Daoy (cell line): ENCODE measurements at places on chromosomes 1 and 21. TPM values are rescaled to one million over a fixed set of nuclear protein-coding genes. Genes with fewer than 3 reads are reported as not detected.

SIPA1L2 gene
- total RNA-seq = 33.7 and 37.4 TPM in 2 replicates

HJV gene
- not detected in 2 replicates for total RNA-seq

PTPRF gene
- total RNA-seq = 21.4 and 29.4 TPM in 2 replicates

BTF3L4 gene
- total RNA-seq = 119 and 127 TPM in 2 replicates

UBE2G2 gene
- total RNA-seq = 90.1 and 152 TPM in 2 replicates

ALG14 gene
- total RNA-seq = 2.8 and 3.1 TPM in 2 replicates

GRCh38 chr1:200040481-200041138 lies 13.1 kb downstream of the NR5A2 start:
- peak; percentile 54 for DNase-seq

GRCh38 chr1:71438626-71439025 lies 357.8 kb upstream of the ZRANB2 start:
- no peak for DNase-seq

DNA sequence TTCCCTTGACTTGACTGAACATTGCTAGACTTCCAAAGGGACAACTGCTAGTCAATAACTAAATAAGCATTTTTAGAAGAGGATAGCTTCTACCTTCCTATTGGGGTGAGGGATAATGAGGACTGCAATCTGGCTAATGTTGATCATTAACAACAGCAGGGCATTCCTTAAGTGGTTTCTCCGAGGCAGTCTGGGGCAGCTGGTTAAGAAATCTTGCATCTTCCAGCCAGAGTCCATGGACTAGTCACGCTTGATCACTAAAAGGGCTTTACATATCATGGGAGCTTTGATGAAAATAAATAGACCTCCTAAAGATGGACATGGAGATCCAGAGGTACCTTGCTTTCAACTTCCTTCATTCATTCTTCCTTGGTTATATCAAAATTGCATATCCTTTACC lies 329.4 kb upstream of the ESRRG start:
- no peak for DNase-seq

DNA sequence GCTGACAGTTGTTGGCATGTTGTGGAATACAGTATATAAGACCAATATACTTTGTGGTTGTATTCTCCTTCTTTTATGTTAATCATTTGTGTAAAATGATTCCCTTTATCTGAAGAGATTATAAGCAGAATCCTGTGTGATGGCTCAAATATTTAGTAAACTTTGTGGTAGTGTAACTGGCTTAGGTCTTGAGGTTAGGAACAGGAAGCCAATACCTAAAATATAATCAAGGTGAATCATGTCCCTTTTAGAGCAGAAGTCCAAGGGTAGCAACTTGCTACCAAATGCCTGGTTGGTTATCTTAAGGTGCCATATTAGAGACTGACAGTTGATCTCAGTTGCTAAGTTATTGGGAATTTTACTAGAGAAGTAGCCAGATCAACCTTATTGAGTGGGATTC lies 398.5 kb upstream of the ADAMTS5 start:
- peak; percentile 20 for DNase-seq

- no peak for DNase-seq
Observed at GRCh38 chr21:42324896-42325295, 9.7 kb upstream of the TFF3 start.

- DNase-seq = no peak
Observed at GRCh38 chr1:230725256-230726012, 11.5 kb upstream of the AGT start.

- no peak for DNase-seq
Observed at GRCh38 chr1:35558374-35559316, 1.0 kb downstream of the NCDN start.

DNA sequence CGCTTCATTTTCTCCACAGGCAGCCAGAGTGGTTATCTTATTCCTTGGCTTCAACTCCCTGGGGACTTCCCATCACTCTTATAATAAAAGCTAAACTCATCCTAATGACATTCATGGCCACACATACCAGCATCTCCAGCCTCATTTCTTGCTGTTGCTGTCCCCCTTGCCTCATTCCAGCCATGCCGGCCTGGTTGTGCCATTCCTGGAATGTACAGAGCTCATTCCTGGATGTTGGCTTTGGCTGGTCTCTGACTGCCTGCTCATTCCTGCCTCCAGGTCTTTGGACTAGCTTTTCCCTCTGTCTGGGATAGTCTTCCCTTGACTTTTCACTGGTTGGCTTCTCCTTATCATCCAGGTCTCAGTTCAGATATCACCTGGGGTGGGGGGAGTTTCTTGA lies 2.4 kb upstream of the PEF1 start:
- no peak for DNase-seq
